ENCODE measurements at places on chromosomes 7 and 10. TPM values are rescaled to one million over a fixed set of nuclear protein-coding genes. Genes with fewer than 3 reads are reported as not detected.

DNA sequence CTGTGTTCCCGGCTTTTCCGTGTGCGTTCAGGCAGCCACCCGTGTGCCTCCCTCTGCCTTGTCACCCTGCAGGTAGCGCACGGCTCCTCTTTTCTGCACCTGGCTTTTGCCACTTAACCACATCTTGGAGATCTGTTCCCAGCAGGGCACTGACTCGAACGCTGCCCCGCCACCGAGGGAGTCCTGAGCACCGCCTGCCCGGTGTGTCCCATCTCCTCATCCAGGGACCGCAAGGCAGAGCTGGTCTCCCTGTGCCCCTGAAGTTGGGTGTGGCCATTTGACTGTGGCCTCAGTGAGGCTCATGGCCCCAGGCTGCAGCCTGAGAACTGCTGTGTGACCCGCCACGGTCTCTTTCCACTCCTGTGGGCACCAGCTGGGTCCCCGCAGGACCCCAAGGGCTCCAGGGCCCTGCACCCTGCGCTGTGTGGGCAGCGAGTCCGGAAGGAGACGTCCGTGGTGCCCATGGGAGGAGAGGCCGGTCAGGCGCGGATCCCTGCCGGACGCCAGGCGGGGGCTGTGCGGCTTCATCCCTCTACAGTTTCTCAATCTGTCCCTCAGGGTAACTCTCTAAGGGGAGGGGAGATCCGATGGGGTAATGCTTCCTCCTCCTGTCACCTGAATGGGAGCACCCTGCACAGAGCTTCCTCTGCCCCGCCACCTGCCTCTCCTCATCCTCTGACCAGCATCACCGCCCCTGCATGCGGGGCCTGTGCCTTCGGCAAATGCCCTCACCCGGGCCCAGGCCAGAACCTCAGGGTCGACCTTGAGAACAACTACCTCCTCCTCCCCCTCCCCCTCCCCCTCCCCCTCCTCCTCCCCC lies 1.8 kb upstream of the INTS1 start:
- DNase-seq = no peak

DNA sequence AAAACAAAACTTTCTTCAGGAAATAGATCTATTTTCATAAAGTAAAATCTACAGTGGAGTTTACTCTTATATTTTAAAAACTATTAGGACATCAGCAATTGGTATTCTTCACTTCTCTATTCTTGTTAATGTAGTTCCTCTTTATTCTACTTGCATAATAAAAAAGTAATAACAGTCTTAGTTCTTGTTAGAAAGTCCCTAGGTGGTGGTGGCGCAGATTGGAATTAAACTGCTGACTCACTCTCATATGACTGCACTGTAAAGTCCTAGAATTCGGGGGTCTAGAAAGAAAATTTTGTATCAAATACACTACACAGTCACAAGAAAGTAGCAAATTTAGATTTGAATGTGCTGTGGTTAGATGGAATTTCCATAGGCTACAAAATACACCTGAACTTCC lies 44.6 kb upstream of the TES start:
- no peak for DNase-seq

Gene HOXA10
- total RNA-seq = 2.8 TPM

Gene MYL10
- total RNA-seq = 3.2 TPM
